ENCODE measurements at places on chromosomes 5 and 9. TPM values are rescaled to one million over a fixed set of nuclear protein-coding genes. Genes with fewer than 3 reads are reported as not detected.

DNA sequence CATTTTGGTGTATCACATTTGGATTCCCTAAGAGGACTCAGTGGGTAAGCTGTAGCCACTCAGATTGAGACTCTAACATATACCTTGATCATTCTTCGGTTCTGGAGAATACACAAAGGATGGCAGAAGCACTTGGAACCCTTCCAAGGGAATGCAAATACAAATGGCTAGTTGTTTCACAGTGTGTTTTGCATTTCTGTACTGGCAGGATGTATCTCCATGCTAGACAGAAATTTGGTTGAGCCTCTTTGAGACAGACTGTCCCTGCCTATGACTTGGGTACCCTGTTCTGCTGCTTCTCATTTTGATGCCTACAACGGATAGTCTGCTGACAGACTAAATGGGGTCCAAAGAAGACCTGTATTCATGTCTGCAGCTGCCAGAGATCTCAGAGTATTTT is 273.5 kb downstream of the TMEM38B start:
- no peak for DNase-seq

GRCh38 chr9:131800366-131800765 is 60.5 kb upstream of the RAPGEF1 start:
- no peak for DNase-seq

THOC3 gene
- total RNA-seq = 17.5 TPM

GRCh38 chr5:9927521-9927997 is 297.4 kb upstream of the TAS2R1 start:
- DNase-seq = no peak

GRCh38 chr9:91495450-91495849 is 71.8 kb upstream of the NFIL3 start:
- no peak for DNase-seq

SLC6A7 gene
- not detected for total RNA-seq

Data from CD8-positive, alpha-beta T cell (primary cell).